Hair follicle dermal papilla cell (primary cell): ENCODE measurements at places on chromosomes 5 and 9. TPM values are rescaled to one million over a fixed set of nuclear protein-coding genes. Genes with fewer than 3 reads are reported as not detected.

Gene LAMC3
- total RNA-seq, result 1.8 and 3.7 TPM in 2 replicates

Gene C5orf58
- not detected in 2 replicates for total RNA-seq

Gene CCDC192
- not detected in 2 replicates for total RNA-seq

Gene PCDHA9
- total RNA-seq, result 0.16 and 0.36 TPM in 2 replicates

Gene LIX1
- total RNA-seq, result not detected in 2 replicates

Gene DAB2IP
- total RNA-seq, result 26.1 and 36.4 TPM in 2 replicates

Gene FOXD4L5
- 0.16 TPM in 1 of 2 replicates, not detected in the other for total RNA-seq

Gene EMB
- total RNA-seq, result 5.0 and 6.8 TPM in 2 replicates

Gene TRIO
- 365 and 383 TPM in 2 replicates for total RNA-seq

Gene GARNL3
- total RNA-seq, result 2.9 and 7.3 TPM in 2 replicates

Gene PCDHGA5
- total RNA-seq, result 3.2 and 4.0 TPM in 2 replicates
